Lung (tissue), 17 donors: ENCODE measurements at places on chromosomes 7 and 10. TPM values are rescaled to one million over a fixed set of nuclear protein-coding genes. Genes with fewer than 3 reads are reported as not detected.

- no peaks in the 10 kb centered on the region for H3K27me3 ChIP-seq
- H3K27ac ChIP-seq, result no peak overlapping the region
- H3K4me1 ChIP-seq, result no peaks in the 10 kb centered on the region
- DNase-seq, result no peak
- H3K4me3 ChIP-seq, result no peak overlapping the region
Observed at GRCh38 chr10:74314166-74314565, 163.1 kb downstream of the ADK start.

Gene SORBS1
- total RNA-seq, result 68.5 TPM

Gene TMEM140
- total RNA-seq, result 16.1 TPM

- no peak for DNase-seq
- H3K4me3 ChIP-seq, result no peak overlapping the region
- no peaks in the 10 kb centered on the region for H3K27me3 ChIP-seq
- H3K4me1 ChIP-seq, result no peaks in the 10 kb centered on the region
Observed at GRCh38 chr7:109479388-109479787, 909.7 kb downstream of the DNAJB9 start.

DNA sequence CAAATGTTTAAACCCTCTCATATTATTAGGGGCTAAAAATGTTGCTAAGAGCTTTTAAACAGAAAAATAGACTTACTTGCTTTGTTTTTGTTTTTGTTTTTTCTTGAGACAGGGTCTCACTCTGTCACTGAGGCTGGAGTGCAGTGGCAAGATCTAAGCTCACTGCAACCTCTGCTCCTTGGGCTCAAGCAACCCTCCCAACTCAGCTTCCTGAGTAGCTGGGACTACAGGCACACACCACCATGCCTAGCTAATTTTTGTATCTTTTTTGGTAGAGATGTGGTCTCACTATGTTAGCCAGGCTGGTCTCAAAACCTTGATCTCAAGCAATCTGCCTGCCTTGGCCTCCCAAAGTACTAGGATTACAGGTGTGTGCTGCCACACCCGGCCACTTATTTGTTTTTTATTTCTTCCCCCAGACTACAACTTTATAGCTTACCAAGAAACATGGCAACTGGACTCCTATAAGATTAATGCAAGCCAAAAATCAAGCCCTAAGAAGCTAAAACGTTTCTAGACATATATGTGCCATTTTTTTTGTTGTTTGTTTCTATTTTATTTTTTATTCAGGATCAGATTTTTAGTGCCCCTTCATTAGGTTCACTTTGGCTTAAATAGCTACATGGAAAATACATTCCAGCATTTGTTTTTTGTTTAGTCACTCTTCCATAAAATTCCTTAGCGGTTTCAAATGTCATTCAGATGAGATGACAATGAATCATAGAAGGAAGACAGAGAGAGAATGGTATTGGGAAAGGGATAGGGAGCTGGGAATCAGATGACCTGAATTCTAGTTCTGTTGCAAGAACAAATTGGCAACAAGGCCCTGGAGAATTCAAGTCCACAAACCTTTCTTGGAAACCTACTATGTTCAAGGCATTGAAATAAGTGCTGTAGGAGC, 163.4 kb upstream of the MKLN1 start:
- no peaks in the 10 kb centered on the region for H3K4me1 ChIP-seq
- H3K36me3 ChIP-seq, result no peaks in the 10 kb centered on the region
- no peak overlapping the region for H3K4me3 ChIP-seq
- no peak overlapping the region for H3K27ac ChIP-seq
- DNase-seq, result no peak

GRCh38 chr10:70477661-70478162, 855 bp upstream of the PALD1 start:
- DNase-seq, result no peak
- H3K27ac ChIP-seq, result no peak overlapping the region
- H3K4me1 ChIP-seq, result peaks cover 29% of the 10 kb centered on the region
- H3K36me3 ChIP-seq, result no peaks in the 10 kb centered on the region

DNA sequence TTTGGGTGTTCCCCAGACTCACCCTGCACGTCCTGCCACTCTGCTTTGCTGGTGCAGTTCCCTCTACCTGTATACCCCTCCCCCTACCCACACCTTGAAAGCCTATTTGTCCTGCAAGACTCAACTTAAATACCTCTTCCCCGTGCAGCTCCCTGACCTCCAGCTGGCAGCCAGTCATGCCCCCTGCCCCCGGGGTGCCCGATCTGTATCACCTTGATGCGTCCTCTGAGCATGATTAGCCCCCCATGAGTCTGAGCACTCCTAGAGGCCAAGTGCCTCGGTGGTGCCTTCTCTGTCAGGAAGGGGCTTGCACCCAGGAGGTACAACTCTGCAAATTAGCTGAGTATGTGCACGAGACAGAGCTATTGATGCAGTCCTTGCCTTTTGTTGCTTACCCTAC, 95.1 kb downstream of the RGS10 start:
- H3K4me3 ChIP-seq, result no peak overlapping the region
- no peaks in the 10 kb centered on the region for H3K36me3 ChIP-seq
- H3K4me1 ChIP-seq, result no peaks in the 10 kb centered on the region
- DNase-seq, result no peak
- H3K27ac ChIP-seq, result no peak overlapping the region

- no peak overlapping the region for H3K27ac ChIP-seq
- H3K36me3 ChIP-seq, result no peaks in the 10 kb centered on the region
- no peaks in the 10 kb centered on the region for H3K27me3 ChIP-seq
Observed at GRCh38 chr7:39199006-39199405, 221.3 kb downstream of the POU6F2 start.

Gene CLRN3
- total RNA-seq, result not detected

DNA sequence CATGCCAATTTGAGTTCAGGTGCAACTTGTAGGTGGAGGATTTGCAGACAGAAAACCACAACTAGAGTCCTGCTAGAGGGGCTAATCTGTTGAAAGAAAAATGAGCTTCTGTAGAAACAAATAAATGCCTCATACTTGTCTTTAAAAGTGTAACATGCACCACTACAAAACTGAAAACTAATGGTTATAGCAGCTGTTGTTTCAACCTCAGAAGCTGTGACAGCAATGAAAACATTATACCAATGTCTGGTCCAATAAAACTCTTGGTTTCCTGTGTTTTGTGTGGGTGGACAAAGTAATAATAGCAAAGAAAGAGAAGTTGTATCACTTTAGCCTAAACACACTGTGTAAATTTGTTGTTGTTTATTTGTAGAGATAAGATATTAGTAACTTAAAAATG, 3.4 kb upstream of the PPP1R9A start:
- no peak overlapping the region for H3K27ac ChIP-seq
- no peaks in the 10 kb centered on the region for H3K4me1 ChIP-seq
- no peaks in the 10 kb centered on the region for H3K27me3 ChIP-seq
- H3K36me3 ChIP-seq, result no peaks in the 10 kb centered on the region
- DNase-seq, result no peak
- H3K4me3 ChIP-seq, result no peak overlapping the region

- H3K4me1 ChIP-seq, result no peaks in the 10 kb centered on the region
- peaks cover 37% of the 10 kb centered on the region for H3K36me3 ChIP-seq
- no peak for DNase-seq
- no peak overlapping the region for H3K27ac ChIP-seq
- no peaks in the 10 kb centered on the region for H3K27me3 ChIP-seq
Observed at GRCh38 chr10:5762531-5762930, 50.7 kb downstream of the GDI2 start.

DNA sequence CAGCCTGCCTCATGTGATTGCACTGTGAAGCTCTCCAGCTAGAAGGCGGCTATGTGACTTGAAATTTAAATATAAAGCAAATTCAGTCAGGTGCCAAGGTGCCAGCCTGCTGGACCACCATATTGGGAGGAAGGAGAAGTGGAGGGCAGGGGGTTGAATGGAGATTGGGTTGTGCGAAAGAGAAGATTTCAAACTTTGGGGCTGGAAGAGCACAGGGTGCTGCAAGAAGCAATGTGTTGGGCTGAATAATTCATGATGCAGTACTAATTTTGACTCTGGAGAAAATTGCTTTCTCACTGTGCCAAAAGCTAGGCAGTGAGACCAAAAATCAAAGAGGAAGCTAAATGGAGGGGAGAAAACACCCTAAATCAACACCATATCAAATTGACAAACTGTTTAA, 335.3 kb downstream of the NRG3 start:
- H3K36me3 ChIP-seq, result no peaks in the 10 kb centered on the region
- no peak overlapping the region for H3K4me3 ChIP-seq
- DNase-seq, result no peak
- no peaks in the 10 kb centered on the region for H3K4me1 ChIP-seq
- H3K27me3 ChIP-seq, result no peaks in the 10 kb centered on the region
- H3K27ac ChIP-seq, result no peak overlapping the region

GRCh38 chr7:34058801-34059135, 153.4 kb downstream of the BMPER start:
- H3K27ac ChIP-seq, result no peak overlapping the region
- peak; percentile 94 for DNase-seq
- H3K4me3 ChIP-seq, result no peak overlapping the region
- H3K27me3 ChIP-seq, result no peaks in the 10 kb centered on the region

DNA sequence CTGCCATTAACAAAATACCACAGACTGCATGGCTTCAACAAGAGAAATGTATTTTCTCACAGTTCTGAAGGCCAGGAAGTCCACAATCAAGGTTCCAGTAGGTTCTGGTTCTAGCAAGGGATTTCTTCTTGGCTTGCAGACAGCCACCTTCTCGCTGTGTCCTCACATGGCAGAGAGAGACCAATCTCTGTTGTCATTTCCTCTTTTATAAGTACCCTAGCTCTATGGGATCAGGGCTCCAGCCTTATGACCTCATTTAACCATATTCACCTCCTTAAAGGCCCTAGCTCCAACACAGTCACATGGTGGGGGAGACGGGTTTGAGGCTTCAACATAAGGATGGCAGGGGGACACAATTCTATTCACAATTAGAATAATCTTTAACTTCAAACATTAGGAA, 23.6 kb downstream of the ABI1 start:
- H3K4me1 ChIP-seq, result peaks cover 20% of the 10 kb centered on the region
- no peak overlapping the region for H3K4me3 ChIP-seq
- H3K27ac ChIP-seq, result no peak overlapping the region
- no peak for DNase-seq

Gene NUDCD3
- 78.0 TPM for total RNA-seq

DNA sequence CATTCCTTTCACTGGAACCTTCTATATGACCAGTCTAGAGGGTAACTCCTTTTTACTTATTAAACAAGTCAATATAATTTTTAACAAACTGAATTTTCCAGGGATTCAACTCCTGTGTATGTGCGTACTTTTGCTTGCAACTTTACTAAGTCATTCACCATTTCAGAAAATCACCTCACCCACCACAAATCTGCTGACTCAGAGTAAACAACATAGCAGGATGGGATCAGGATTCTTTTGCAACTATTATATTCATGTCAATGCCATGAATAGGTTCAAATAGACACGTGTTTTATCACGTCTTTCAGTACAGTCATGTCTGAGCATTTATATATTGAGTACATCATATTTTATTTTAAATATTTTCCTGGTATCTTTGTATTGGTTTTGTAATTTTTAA, 14.5 kb downstream of the CTTNBP2 start:
- peaks cover 3% of the 10 kb centered on the region for H3K4me1 ChIP-seq
- H3K27me3 ChIP-seq, result no peaks in the 10 kb centered on the region
- no peak for DNase-seq
- H3K36me3 ChIP-seq, result no peaks in the 10 kb centered on the region

- no peaks in the 10 kb centered on the region for H3K4me1 ChIP-seq
- H3K4me3 ChIP-seq, result no peak overlapping the region
- H3K27ac ChIP-seq, result no peak overlapping the region
- DNase-seq, result peak; percentile 87
Observed at GRCh38 chr10:129870961-129871621, 93.0 kb downstream of the EBF3 start.

- no peak overlapping the region for H3K4me3 ChIP-seq
- H3K27ac ChIP-seq, result no peak overlapping the region
- H3K4me1 ChIP-seq, result no peaks in the 10 kb centered on the region
Observed at GRCh38 chr10:67794256-67794655, 43.7 kb downstream of the DNAJC12 start.

DNA sequence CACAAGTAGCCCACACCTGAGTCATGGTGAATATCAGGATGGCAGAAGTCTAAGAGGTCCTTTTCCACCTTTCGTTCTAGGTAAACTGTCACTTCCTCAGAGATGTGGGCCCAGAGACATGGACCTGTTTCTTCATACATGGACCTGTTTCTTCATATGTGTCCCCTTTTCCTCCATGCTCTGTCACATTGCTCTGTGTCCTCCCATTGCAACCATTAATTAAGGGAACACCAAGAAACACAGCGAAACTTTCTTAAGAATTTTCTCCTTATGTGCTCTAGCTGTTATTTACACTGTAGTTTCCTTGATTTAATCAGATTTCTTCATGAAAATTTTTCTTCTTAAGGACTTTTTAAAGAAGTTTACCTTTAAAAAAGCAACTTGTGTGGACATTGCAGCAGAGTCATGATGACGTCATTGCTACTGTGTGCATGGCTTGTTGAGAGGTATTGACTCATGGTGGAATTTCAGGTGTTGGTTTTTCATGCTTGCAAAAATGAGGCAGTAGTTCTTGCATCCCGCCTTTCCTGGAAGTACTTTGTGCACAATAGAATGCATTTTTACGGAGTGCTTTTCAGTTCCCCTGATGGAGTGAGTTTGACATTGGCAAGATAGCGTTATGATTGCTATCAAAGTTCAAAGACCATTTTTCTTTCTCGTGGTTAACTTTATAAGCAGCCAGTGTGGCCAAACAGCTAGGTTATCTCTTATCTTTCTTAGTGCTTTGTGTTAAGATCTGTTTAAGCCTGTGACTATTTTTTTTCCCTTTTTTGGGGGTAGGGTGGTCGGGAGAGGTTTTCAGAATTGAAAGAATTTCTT, 37.7 kb downstream of the CFAP58 start:
- no peak overlapping the region for H3K4me3 ChIP-seq
- peak; percentile 59 for DNase-seq
- no peaks in the 10 kb centered on the region for H3K4me1 ChIP-seq
- H3K27me3 ChIP-seq, result peaks cover 6% of the 10 kb centered on the region
- H3K27ac ChIP-seq, result no peak overlapping the region

- no peaks in the 10 kb centered on the region for H3K4me1 ChIP-seq
- H3K27me3 ChIP-seq, result no peaks in the 10 kb centered on the region
- H3K36me3 ChIP-seq, result no peaks in the 10 kb centered on the region
- H3K4me3 ChIP-seq, result no peak overlapping the region
- no peak overlapping the region for H3K27ac ChIP-seq
Observed at GRCh38 chr7:141231018-141231792, 157.3 kb downstream of the TMEM178B start.

- no peaks in the 10 kb centered on the region for H3K36me3 ChIP-seq
- peaks cover 7% of the 10 kb centered on the region for H3K4me1 ChIP-seq
- no peaks in the 10 kb centered on the region for H3K27me3 ChIP-seq
- no peak overlapping the region for H3K27ac ChIP-seq
Observed at GRCh38 chr10:46323176-46323575, 36.4 kb downstream of the ANTXRL start.

Gene MRPS17
- total RNA-seq, result 12.7 TPM
